ENCODE measurements at places on chromosomes 5 and 9.

DNA sequence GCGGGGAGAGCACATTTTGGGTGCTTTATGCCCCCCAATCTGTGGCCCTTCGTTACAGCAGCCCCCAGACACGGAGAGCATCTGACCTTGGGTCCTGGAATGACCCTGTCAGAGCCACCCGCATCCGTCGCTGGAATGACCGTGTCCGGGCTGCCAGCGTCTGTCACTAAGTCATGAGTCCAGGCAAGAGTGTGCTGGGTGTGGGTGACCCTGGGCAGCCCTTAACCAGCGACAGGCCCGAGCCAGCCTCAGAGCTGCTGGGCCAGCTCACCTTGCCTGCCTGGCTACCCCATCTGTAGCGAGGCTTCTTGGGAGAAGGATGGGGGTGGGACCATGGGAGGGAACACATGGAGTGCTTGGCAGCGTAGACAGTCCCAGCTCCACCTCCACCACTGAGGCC lies 46.8 kb upstream of the NOTCH1 start:
- no peak for DNase-seq

- DNase-seq: no peak
These were observed 170.6 kb upstream of the MEF2C start for GRCh38 chr5:89053547-89053946.

DNA sequence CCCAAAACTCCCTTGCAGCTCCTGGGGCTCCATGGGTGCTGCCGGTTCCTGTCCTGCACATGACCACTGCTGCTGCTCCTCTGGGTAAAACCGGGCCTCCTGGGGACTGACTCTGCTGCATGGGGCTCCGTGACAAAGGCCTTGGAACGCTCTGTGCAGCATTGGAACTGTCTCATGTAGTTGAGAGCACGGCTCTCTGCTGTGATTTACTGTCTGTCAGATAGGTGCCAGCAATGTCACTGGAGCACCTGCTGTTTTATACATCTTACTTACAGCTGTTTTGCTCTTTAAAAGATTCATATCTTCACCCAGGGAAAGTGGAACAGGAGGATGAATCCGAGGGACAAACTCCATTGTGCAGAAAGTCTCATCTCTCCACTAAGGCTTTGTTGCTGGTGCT lies 138.1 kb downstream of the YIPF5 start:
- no peak for DNase-seq

- no peak for DNase-seq
These were observed 21.1 kb downstream of the CARTPT start for GRCh38 chr5:71740015-71740753.

- DNase-seq: peak; percentile 15
These were observed 180.0 kb upstream of the IL12B start for GRCh38 chr5:159510282-159510681.

GRCh38 chr5:174110310-174110709 lies 64.8 kb downstream of the NSG2 start:
- no peak for DNase-seq

- no peak for DNase-seq
These were observed 43.3 kb upstream of the NCS1 start for GRCh38 chr9:130128733-130129431.

DNA sequence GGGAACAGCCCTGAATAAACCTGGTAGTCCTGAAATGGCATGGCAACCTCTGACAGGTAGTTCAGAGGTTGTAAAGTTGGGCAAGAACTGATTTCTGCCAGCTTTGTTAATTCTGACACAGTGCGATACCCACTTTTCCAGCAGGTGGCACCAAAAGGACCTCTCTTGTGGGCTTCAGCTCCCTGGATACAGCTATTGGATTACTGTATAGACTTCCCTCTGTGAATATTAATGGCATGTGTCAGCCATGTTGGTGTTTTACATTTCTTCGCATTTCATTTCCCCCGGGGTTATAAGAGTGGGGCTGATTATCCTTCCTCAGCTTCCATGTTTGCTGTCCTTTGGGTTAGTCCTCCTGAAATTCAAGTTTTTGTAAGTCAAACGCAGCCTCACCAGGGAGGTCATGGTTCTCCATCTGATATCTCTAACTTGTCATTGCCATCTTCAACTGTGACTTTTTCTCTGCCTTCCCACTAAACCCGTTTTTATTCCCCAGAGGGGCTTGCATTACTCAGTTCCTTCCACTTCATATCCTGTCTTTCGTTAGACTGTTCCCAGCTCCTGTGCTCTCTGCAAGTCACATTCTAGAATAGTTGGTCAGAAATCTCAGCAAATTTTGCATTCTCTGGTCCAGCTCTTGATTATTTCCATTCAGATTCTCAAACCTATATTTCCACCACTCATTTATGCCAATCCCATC lies 135.6 kb downstream of the LIFR start:
- peak; percentile 62 for DNase-seq

DNA sequence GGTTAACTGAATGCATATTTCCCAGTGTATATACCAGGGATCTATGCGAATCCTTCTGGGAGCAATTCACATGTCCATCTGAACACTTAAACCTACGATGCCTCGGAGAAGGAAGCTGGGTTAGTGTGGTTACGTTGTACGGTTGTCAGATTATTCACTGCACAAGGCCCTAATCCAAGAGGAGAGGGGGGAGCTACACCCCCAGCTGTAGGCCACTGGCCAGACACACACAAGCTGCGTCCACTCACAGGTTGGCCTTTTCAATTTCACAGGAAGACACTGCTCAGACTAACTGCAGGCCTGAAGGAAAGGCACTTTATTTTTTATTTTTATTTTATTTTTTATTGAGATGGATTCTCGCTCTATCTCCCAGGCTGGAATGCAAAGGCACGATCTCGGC lies 184.5 kb upstream of the GNA14 start:
- DNase-seq: no peak

- no peak for DNase-seq
These were observed 227.0 kb downstream of the SEMA6A start for GRCh38 chr5:116347657-116348056.
